ENCODE measurements at places on chromosomes 4 and X.
A peak's percentile ranks its signal among the peaks of the same experiment; 100 is the strongest.

DNA sequence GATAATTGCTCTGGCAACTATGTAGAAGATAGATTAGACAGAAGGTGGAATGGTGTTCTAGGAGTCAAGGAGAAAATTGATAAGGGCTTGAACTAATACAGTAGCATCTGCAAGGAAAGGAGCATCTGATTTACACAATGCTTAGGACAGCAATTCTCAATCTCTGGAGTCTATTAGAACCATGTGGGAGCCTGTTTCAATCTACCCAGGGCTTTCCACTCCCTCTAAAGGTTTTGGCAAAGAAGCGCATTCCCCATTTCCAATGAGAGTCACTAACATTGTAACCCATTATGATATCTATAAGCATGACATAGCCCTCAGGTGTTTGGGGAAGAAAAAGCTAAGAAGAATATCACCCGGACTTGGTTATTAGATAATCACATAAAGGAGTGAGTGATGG, 168.2 kb downstream of the COL25A1 start:
- no peak for DNase-seq

DNA sequence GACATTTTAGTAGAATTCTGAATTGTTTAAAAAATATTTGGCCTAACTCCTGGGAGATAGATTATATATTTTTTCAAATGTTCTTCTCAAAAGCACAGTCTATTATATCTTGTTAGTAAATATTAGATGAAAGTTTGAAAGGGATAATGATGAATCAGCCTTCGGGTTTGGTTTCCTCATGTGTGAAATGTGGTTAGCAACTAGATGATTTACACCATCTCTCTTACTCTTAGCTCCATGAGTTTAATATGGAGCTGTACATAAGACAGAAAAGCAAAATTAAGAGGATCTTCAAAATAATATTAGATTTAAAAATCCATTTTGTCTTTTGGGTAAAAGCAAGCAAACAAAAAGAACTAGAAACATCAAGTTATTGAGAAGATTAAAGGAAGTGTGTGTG, 120.8 kb upstream of the SFRP2 start:
- DNase-seq: no peak

DNA sequence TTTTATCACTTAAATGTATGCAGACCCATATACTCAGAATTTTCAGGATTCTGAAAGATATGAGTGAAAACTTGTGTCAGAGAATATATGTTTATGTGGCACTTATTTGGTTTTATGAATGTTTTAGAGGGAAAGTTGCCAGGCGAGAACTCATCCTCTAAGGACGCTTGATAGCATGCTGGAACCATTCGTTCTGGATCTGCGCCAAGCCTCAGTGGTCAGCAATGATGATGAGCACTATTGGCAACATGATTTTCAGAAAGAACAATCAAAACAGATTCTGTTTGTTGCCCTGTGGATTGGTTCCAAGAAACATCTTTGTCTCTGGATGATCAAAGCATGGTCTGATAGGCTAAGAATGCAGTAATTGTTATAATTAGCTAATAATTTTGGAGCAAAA, 32.1 kb upstream of the RAPGEF2 start:
- peak; percentile 62 for DNase-seq

- DNase-seq: no peak
Measured at GRCh38 chrX:46310815-46311497, 234.3 kb downstream of the ZNF674 start.

DNA sequence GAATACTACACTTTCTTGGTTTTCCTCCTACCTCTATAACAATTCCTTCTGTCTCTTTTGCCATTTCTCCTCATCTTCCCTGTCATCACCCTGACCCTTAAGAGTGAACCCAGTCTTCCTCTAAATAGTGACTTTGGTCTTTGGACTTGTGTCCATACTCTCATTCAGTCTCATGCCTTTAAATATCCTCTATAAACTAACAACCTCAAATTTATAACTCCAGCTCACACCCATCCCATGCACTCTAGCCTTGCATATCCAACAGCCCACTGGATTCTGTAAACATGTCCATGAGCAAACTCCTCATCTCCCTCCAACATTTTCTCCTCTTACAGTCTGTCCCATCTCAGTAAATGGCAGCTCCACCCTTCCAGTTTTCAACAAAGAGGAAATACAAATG, 15.0 kb downstream of the BCLAF3 start:
- no peak for DNase-seq

DNA sequence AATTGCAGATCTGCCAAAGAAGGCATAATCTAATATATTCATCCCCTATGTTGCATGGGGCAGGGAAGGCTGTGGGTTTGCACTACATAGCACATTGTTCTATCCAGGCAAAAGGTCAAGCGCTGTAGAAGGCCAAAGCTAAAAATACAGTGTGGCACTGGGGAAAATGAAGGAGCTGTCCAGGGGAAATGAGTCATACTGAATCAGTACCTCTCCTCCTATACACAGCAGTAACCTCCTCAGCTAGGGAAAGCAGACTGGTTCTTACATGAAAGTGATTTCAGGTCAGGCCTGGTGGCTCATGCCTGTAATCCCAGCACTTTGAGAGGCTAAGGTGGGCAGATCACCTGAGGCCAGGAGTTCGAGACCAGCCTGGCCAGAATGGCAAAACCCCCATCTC, 31.0 kb upstream of the SLC25A4 start:
- DNase-seq: peak; percentile 94

GRCh38 chr4:112370466-112370865, 73.3 kb downstream of the ALPK1 start:
- no peak for DNase-seq

- no peak for DNase-seq
Measured at GRCh38 chrX:153523269-153523668, 5.8 kb downstream of the ATP2B3 start.

DNA sequence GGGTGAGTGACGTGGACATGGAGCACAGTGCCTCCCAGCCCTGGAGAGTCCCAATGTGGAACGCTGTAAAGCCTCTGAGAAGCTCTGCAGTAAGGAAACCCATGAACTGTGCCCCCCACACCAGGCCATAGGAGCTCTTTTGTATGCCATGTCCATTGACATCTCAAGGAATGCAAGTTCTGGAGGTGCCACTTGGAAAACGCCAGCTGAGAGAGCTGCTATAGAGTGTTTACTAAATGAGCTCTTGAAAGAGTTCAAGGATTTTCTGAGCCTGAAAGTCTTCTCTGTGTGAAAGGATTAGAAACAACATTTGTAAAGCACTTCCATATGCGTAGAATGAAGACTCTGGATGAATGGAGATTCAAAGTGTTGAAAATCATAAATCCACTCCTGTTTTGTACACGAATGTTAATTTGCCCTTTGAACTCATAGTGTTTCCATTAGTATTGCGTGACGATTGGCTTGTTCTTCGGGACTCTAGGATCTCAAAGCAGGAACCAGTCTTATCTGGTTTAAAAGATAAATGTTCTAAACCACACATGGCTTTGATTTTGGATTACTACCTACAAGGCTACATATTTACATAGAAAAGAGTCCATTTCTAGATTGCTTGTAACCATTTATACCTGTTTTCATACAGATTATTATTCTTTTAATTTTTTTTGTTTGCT, 41.8 kb upstream of the STOX2 start:
- DNase-seq: no peak

GRCh38 chr4:18247189-18247588, 225.6 kb upstream of the LCORL start:
- DNase-seq: no peak

DNA sequence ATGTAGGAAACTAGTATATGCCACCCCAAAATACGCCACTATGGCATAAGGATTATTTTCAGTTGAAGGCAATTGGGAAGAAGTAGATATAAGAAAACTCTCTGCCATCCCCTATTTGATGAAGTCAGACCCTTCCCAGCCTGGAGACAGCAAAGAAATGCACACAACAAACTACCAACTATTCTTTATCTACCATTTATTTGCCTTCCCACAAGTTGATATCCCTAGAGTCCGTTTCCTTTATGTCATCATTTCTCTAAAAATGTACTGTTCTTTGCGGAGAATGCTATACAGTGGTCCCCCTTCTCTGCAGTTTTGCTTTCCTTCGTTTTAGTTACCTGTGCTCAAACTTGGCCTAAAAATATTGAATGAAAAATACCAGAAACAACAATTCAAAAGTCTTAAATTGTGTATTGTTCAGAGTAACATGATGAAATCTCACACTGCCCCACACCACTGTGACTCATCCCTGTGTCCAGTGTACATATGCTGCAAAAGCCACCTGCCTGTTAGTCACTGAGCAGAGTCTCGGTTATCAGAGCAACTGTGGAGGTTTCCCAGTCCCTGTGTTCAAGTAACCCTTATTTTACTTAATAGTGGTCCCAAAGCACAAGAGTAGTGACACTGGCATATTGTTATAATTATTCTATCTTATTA, 152.3 kb downstream of the WDFY3 start:
- peak; percentile 90 for DNase-seq

- DNase-seq: peak; percentile 89
Measured at GRCh38 chr4:55549888-55550287, 3.2 kb upstream of the CLOCK start.

DNA sequence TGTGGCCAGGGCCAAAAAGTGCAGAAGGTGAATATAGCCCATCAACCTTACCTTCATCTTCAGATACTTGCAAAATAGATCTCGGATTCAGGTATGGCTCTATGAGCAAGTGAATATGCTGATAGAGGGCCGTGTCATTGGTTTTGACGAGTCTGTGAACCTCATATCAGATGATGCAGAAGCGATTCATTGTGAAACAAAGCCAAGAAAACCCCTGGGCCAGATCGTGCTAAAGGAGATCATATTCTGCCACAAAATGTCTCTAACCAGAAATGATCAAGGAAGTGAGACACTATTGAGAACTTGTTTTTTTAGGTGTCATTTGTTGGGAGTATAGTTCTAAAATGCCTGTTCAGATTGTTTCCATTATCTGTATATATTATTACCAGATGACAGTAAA, 48.3 kb downstream of the PDK3 start:
- DNase-seq: no peak

DNA sequence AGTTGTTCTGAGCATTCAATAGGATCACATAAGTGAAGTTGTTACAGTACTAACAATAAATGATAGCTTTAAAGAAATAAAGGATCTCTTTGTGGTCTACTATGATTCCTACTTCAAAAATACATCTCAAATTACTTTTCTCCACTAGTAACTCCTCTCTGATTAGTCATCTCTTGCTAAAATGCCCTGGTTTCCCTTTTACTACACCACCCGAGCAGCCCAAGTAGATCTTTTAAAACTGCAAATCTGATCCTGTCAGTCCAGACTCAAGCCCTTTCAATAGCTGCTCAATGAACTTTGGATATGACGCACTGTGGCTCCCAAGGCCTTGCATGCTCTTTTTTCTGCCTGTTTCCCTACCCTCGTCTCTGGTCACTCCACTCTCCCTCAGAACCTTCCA, 97.5 kb downstream of the MAOA start:
- DNase-seq: no peak

- no peak for DNase-seq
Measured at GRCh38 chr4:184420881-184421416, 53.4 kb downstream of the IRF2 start.

DNA sequence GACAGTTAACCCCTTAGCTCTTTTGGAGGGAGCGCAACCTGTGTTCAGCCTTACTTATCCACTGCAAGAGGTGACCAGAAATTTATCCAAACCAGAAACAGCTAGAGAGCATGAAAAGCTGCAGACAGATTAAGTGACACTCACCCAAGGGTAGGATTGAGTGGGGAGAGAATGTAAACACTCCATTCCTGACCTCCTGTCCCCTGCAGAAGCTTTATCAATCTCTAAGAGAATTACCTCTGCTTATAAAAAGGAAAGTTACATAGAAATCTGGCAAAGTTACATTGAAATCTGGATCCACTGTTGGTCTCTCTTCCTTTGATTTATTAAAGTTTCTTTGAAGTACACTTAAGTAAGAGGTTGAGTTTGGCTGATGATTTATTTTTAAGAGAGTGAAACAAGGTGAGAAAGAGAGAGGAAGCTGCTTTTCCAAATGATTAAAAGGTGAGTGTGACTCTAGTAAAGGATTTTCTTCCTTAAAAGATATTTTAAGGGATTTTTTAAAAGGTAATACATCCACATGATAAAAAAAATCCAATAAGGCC, 112.3 kb downstream of the ANAPC4 start:
- DNase-seq: no peak

DNA sequence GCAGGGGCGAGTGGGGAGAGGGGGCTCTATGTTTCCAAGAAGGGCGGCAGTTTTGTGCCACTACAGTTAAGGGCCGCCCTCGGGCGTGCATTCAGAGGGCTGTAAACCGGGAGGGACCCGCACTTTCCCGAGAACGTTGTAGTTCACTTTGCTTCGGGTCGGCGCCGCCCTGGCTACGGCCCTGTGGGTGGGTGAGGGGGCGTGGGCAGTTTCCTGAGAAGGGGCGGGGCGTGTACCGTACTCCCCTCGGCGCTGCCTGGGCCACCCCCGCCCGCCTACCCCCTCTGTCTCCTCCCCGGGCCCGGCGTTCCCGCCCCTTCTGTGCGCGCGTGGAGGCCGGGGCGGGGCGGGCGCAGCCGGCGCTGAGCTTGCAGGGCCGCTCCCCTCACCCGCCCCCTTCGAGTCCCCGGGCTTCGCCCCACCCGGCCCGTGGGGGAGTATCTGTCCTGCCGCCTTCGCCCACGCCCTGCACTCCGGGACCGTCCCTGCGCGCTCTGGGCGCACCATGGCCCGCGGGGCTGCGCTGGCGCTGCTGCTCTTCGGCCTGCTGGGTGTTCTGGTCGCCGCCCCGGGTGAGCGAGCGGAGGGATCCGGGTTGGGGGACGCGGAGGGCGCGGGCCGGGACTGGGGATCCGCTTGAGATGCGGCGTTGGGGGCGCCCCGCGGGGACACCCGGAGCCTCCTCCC, at the start of gene CD99:
Gene CD99, plus strand, starts transcription at position 440 of the 687 bp plus-strand sequence. Its CDS starts 66 bp downstream, at position 506.
- DNase-seq: peak; percentile 88

- no peak for DNase-seq
Measured at GRCh38 chrX:139083191-139083590, 371.7 kb upstream of the FGF13 start.

- no peak for DNase-seq
Measured at GRCh38 chrX:48719958-48720357, 23.4 kb downstream of the SUV39H1 start.

- DNase-seq: peak; percentile 62
Measured at GRCh38 chr4:168475745-168476144, 4.5 kb downstream of the DDX60L start.

DNA sequence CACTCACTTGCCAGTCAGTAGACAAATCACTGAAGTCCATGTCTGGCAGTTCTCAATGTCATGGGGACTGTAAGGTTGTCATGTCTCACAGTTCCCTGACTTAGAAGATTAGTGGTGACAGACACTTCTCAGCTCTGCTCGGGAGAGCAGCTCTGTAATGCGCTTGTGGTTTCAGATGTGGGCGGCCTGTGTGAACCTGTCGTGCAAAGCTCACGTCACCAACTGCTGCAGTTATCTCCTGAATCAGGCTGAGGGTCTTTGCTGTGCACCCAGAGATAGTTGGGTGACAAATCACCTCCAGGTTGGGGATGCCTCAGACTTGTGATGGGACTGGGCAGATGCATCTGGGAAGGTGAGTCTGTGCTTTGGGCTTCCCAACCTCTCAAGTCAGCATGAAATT, at the start of gene IL9R:
Gene IL9R, plus strand, starts transcription at position 261 of the 400 bp plus-strand sequence. Its CDS starts 64 bp downstream, at position 325.
- no peak for DNase-seq

GRCh38 chrX:136636121-136636520, 11.8 kb upstream of the CD40LG start:
- no peak for DNase-seq

GRCh38 chr4:62449538-62449937, 1249.4 kb downstream of the ADGRL3 start:
- DNase-seq: no peak
